ENCODE measurements at places on chromosomes 12 and 14.

- no peak for DNase-seq
Observed at GRCh38 chr14:22428700-22429291, 160.2 kb downstream of the DAD1 start.

DNA sequence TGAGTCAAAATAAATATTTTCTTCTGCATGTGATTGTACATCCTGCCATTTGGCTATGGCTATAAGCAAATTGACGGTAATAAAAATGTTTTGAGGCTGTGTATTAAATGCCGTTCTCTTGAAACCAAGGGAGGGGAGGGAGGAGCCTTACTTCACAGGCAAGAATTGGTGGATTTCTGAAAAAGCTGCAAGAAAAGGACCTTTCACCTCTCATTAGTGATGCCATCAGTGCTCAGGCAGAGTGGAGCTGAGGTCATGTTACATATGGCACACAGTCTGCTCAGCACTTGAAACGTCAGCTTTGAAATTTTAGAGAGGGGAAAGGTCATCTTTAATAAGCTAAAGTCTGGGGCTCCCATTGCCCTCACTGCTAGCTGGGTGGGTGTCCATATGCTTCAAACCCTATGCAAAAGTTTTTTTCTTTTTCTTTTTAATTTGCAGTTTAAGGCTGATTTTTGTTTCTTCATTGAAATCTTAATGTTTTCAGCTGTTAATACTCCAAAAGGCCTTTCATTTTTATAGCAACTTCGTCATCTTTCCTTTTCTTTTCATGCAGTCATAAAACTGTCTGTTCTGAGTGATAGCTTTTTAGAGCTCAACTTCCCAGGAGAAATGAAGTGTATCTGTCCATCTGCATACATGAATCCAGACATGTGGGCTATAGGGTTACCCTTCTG, 9.8 kb upstream of the SIX1 start:
- no peak for DNase-seq

DNA sequence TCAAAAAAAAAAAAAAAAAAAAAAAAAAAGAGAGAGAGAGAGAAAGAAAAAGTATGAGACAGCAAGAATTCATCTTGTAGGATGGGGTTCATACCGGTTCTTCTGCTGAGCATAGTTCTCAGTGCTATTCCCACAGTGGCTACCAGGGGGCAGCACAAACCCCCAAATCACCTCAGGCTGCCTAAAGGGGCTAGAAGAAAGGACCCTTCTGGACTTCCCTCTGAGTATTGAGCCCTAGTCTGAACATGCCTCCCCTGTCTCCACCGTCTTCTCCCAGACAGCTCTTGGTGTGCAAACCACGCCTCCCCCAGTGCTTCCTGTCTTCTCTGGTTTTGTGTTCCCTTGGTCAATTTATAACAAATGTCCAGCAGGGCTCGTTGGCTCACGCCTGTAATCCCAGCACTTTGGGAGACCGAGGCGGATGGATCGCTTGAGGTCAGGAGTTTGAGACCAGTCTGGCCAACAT, 31.3 kb upstream of the SMUG1 start:
- DNase-seq: peak; percentile 41

GRCh38 chr14:102544747-102545460, 35.3 kb upstream of the ANKRD9 start:
- DNase-seq: no peak

DNA sequence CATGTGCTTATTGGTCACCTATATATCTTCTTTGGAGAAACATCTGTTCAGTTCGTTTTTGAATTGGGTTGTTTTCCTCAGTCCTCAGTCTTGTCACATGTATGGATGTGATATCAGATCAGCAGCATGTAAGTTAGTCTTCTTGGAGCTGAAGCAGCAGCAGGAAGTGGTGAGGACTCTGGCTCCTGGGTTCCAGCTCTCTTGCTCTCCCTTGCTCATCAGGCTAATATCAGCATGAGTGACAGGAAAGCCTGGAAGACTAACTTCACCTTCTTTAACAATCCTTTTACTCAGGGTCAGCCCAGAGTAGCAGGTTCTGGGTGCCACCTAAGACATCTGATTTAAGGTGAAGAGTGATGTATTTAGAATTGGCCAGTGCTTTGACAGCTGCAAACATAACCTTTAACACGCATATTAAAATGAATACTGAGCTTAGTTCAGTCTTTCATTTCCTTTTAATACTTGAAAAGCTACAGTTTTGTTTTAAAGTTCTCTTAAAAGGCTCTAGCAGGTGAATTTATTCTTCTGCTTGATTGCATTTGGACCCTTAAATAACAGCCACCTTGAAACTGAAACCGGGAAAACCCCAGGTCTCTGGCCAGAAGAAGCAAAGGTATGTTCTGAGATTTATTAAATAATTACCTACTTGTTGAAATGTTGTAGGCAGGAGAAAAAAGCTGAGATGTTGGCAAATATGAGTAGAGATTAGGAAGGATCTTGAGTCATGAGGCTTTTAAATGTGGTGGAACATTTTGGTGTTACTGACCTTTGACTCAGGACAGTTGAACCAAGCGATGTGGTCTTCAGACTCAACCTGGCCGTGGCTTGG, 54.3 kb downstream of the DRAM1 start:
- no peak for DNase-seq

DNA sequence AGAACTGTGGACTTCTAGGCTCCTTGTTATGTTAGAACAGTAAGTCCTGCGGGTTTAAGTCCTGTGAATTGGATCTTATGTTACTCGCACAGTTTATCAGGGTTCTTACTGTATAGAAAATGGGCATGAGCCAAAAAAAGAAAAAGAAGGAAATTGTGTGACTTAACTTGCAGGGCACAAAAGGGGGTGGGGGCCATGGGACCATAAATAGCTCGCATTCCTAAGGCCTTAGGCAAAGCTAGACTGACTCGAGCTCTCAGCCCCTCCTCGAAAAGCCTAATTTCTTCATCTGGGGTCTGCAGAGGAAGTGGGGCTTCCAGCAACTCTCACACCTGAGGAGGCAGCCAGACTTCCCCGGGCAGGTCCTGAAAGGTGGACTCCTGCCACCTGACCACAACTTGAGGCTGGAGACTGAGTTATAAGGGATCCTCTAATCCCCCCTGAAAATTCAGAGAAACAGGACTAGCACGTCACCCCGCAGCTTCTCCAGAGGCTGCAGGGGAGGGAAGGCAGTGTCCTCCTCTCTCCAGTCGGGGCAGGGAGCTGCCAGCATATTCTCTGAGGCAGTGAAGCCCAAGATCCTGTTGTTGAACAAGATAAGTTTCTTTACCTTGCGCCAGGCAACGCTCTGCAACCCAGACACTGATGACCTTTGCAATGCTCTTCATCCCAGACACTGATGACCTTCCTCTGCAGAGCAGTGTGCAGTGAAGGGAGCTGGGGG, 280.5 kb downstream of the PCNX1 start:
- DNase-seq: no peak

- no peak for DNase-seq
Observed at GRCh38 chr14:37221073-37221472, 23.3 kb downstream of the MIPOL1 start.

GRCh38 chr14:48384821-48385220, 709.4 kb upstream of the MDGA2 start:
- no peak for DNase-seq

DNA sequence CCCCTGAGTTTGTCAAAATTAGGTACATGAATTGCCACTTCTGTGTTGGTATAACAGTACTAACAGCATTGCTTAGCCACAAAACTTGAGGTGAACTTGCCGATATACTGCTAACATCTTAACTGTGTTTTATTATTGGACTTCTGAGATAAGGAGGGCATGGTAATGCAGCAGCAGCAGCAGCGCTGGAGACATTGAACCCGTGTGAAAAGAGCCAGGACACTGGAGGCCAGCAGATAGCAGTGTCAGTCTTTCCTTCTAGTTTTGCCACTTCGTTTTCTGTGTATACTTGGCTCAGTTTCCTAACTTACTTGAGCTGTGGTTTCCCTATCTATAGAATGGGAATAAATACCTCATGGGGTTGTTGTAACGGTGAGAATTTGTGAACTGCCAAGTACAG, 82.7 kb downstream of the KTN1 start:
- no peak for DNase-seq

- no peak for DNase-seq
Observed at GRCh38 chr14:39563361-39563760, 131.1 kb upstream of the FBXO33 start.

- DNase-seq: no peak
Observed at GRCh38 chr12:59828521-59828920, 232.7 kb downstream of the SLC16A7 start.

DNA sequence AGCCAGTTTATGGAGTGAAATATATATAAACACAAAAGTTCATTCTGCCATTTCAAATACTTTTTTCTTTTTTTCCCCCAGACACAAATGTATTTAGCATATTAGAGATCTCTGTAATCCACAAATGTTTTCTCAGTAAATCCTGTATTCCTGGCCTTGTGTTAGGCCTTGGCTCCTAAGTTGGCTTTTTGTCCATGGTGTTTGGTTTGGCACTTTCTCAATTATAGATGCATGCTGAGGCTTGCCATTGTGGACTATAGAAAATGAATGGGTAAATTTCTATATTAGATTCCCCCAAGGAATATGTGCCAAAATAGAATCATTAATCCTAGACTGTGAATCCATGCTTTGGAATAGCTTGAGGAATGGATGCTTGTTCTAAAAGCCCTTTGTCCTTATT, 17.0 kb downstream of the RIC8B start:
- DNase-seq: no peak

DNA sequence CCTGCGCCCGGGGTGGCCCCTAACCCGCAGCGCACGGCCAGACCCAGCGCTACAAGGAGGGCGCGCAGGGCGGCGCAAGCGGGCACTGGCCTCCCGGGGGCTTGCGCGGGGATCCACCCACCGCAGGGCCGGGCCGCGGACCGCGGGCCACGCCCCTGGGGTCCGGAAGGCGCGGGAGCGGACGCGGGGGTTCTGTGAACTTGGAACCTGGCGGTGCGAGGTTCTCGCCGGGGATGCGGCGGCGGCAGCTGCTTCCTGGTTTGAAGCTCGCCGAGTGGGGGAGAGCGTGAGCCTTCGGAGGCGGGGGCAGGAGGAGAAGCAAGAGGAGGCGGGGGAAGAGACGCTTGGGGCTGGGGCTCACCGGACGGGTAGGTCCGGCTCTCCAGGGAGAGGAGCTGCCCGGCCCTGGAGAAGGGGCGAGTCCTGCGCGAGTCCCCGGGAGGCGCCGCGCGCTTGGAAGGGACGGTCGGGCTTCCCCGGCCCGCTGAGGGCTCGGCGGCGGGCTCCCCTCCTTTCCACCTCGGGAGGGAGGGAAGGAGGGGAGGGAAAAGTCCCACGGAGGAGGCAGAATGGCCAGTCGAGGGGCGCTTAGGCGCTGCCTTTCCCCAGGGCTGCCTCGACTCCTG, at the start of gene PRKCH:
Gene PRKCH (plus strand): TSS at position 195 of the 626 bp plus-strand sequence. CDS start 523 bp downstream, outside the sequence.
- no peak for DNase-seq

- no peak for DNase-seq
Observed at GRCh38 chr14:32286602-32287001, 42.5 kb upstream of the AKAP6 start.

DNA sequence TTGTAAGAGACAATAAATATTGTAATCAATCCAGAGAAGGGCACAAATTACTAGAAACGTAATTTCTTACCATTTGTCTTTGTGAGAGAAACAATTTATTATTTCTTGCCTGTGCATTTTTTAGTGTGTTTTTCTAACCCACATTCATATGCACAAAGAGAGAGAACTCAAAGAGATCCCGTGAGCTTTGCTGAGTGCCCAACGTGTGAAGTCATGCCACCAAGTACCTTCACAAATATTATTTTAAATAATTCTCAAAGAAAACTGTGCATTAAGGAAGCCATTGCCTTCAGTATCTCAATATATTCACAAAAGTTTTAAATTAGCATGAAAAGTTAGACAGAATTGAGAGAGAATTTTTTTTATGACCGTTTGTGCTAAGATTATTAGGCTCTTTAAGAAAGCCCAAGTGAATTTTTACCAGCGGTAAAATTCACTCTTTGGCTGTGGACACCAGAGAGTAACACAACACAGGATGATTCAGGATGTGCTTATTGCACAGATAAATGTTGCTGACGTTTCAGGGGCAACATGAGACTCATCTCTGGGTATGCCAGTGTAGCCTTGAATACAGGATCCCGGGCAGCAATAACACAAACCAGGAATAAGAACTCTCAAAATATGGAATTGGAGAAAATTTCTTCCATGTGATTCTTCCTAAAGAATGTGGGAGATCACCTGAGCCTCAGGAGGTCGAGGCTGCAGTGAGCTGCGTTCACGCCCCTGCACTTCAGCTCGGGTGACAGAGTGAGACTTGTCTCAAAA, 2.9 kb downstream of the ARHGDIB start:
- DNase-seq: no peak

DNA sequence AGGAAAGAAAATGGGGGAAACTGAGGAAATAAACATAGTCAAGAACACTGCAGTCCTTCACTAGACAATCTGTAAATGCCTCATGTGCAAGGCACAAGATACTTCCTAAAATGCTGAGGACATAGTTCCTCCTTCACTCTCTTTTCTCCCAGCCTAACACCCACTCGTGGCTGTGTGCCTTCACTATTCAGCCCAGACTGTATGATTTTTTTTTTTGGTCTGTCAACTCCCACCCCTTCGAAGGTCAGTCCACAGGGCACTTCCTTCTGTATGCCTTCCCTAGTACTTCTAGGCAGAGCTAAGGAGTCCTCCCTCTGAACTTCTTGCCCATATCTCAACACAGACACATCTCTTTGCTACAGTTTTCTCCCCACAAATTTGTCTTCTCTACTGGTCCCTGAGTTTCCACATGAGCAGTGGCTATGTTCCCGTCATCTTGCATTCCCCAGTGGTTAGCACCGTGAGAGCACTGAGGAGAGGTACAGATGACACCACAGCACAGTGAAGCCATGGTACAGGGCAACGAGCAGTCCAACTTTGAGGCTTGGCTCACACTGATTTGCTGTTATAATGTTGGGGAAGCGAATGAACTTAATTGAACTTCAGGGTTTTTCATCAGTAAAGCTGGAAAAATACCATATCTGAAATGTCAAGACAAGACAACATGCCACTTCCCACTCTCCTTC, 24.1 kb upstream of the SYCP3 start:
- no peak for DNase-seq

- DNase-seq: no peak
Observed at GRCh38 chr14:89958966-89959365, 3.2 kb downstream of the TDP1 start.

DNA sequence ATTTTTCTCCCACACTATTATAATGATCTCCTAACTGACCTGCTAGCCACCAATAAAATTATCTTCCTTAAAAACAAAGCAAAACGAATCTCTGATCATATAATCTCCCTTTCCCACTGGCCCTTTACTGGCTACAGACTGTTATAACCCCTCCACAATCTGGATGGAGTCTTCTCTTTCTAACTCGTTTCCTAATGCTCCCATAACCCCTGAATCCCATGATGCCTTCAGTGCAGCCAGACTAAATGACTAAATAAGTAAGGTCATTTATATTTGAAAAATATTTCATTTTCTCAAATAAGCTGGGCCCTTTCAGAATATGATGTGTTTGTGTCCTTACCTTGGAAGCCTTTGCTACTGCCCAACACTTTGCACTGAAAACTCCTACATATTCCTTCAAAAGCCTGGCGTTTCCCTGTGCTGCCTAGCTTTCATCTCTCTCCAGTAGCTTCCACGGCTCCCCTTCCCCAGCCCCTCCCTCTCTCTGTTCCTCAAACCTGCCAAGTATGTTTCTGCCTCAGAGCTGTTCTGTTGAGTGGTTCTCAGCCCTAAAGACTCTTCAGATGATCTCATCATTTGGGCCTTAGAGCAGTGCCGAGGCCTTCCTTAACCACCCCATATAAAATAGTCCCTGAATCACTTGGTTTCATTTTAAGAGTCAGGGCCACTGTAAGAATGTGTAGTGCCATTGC, 91.7 kb downstream of the MYRFL start:
- no peak for DNase-seq
